Central memory CD4-positive, alpha-beta T cell (primary cell): ENCODE measurements at places on chromosomes 16 and 17.

GRCh38 chr16:78778101-78779004 is 678.9 kb downstream of the WWOX start:
- DNase-seq, result no peak

GRCh38 chr17:52048137-52048898 is 110.2 kb downstream of the CA10 start:
- no peak for DNase-seq

GRCh38 chr16:20899477-20900298 is 470 bp downstream of the DCUN1D3 start:
- no peak for DNase-seq

GRCh38 chr17:78524870-78525510 is 52.2 kb downstream of the DNAH17 start:
- DNase-seq, result no peak

- DNase-seq, result no peak
Measured at GRCh38 chr16:54697677-54698076, 233.0 kb upstream of the IRX5 start.

DNA sequence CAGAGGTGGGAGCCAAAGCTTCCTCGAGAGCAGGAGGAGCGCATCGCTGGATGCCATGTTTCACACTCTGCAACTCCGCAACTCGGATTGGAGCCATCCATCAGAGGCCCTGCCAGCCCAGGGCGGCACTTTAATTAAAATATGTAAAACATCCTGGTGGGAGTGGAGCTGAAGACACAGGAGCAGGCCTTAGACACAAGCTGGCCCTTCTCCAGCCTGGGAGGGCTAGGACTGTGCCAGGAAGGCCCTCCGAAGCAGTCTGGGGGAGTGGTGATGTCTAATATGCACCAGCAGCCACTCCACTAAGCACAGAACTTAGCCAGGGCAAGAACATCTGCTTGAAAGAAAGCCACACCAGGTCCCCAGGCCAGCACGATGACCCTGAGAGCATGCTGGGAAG is 5.8 kb upstream of the CCDC182 start:
- no peak for DNase-seq

GRCh38 chr17:74864866-74865395 is 5.2 kb upstream of the GRIN2C start:
- peak; percentile 50 for DNase-seq

DNA sequence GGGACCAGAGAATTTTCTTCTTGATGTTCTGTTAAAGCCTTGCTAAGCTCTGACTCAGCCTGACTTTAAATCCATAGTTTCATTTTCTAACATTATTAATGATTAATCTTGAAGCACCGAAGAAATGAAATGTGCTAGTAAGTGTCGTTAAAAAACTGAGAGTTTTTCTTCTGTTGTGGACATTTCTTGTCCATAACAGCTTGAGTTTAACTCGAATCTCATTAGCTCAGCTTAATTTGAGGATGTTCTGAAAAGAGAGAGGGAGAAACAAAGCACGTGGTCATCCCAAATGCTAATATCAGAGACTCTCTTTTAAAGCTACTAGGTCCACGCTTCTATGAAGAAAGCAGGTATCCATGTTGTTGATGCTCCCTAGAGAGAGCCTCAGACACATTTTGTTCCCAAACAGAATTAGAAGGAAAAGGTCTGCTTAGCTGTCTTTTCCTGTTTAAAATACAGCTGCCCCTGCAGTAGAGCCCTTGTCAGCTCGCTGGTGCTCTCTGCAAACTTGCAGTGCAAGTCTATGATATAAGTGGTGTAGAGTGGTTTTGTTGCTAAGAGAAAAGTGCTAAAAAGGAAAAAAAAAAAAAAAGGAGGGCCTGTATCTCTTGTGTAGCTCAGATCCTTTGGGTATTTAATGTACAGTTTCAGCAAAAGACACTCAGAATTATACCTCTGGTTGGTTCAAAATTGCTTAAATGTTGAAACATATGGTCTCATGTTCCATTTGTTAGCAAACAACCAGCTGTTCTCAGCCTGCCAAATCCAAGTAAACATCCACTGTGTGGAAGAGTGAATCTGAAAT is 191.1 kb upstream of the TBX2 start:
- DNase-seq, result no peak

- no peak for DNase-seq
Measured at GRCh38 chr17:78383725-78384471, 5.4 kb downstream of the PGS1 start.

DNA sequence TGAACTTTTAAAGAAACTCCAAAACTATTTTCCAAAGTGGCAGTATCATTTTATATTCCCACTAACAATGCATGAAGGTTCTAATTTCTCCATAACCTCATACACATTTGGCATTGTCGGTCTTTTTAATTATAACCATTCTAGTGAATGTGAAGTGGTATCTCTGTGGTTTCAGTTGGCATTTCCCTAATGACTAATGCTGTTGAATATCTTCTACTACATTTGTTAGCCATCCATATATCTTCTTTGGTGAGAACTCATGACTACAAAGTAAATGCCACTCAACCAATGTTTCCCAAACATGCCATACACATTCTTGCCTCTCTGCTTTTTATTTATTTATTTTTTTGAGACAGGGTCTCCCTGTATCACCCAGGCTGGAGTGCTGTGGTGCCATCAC is 31.7 kb upstream of the TAOK1 start:
- DNase-seq, result no peak

DNA sequence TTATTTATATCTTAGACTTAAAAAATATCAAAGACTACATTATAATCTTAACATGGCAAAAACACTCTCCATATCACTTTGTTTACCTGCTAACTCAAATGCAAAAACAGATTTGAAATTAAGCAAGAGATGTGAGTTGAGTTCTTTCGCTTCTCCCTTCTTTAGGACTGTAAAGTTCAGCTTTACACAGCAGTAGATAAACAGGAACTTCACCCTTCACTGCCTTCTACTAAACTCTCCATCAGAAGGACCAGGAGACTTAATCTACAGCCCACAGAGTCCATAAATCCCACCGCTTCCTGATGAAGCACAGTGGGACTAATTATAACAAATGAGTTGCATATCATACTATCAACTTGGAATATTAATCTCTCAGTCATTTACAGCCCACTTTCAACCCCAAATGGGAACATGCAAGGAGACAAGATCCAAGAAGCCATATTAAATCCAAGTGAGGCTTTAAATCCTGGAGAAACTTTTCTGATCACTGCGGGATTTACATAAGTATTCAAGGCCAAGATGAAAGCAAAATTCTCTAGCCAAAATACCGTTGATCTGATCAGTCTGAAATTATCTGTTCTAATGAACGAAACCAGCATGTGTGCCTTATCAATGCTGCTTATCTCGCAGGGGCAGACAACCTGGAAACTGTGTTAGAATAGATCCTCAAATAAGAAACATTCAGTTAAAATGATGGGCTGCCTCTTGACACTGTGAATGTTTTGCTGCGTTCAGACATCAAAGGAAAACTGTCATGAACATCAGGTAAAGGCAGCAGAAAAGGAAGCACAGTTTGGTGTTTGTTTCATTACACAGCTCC is 1.6 kb downstream of the AMFR start:
- DNase-seq, result peak; percentile 12

GRCh38 chr17:27386206-27387075 is 69.8 kb upstream of the KSR1 start:
- DNase-seq, result no peak

DNA sequence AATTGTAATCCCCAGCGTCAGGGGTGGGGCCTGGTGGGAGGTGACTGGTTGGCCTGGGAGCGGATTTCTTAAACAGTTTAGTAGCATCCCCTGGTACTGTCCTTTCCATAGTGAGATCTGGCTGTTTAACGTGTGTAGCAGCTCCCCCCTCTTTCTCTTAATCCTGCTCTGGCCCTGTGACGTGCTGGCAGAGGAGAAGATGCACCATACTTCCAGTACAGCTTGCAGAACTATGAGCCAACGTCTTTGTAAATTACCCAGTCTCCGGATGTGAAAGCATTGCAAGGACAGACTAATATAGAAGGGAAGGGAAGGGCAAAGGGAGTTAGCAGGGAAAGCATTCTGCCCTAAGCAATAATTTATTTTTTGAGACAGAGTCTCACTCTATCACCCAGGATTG is 83.9 kb downstream of the RMI2 start:
- DNase-seq, result no peak

- peak; percentile 76 for DNase-seq
Measured at GRCh38 chr16:30567991-30568638, 3.4 kb downstream of the ZNF688 start.

GRCh38 chr16:66840883-66841282 is 3.3 kb upstream of the CA7 start:
- no peak for DNase-seq

- DNase-seq, result no peak
Measured at GRCh38 chr17:49439673-49440571, 25.2 kb upstream of the PHB1 start.

DNA sequence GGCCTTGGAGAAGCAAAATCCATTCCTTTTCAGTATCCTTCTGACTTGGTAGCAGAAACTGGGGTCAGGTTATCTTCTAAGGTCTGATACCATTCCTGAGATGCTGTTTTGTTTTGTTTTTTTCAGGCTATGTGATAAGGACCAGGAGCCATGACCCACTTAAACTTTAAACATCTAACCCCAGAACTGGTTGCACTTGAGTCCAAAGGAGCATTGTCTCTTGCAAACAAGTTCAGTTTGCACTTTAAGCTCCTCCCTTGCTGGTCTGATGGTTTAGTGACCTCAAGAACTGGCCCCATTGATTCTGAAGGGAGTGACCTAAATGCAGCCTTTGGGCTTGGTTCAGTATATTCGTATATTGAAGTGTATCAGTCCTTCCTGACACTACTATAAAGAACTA is 75.2 kb downstream of the ERCC4 start:
- DNase-seq, result no peak

- DNase-seq, result no peak
Measured at GRCh38 chr17:44765965-44766364, 7.2 kb downstream of the ADAM11 start.

- no peak for DNase-seq
Measured at GRCh38 chr17:17221329-17221728, 15.2 kb upstream of the PLD6 start.

DNA sequence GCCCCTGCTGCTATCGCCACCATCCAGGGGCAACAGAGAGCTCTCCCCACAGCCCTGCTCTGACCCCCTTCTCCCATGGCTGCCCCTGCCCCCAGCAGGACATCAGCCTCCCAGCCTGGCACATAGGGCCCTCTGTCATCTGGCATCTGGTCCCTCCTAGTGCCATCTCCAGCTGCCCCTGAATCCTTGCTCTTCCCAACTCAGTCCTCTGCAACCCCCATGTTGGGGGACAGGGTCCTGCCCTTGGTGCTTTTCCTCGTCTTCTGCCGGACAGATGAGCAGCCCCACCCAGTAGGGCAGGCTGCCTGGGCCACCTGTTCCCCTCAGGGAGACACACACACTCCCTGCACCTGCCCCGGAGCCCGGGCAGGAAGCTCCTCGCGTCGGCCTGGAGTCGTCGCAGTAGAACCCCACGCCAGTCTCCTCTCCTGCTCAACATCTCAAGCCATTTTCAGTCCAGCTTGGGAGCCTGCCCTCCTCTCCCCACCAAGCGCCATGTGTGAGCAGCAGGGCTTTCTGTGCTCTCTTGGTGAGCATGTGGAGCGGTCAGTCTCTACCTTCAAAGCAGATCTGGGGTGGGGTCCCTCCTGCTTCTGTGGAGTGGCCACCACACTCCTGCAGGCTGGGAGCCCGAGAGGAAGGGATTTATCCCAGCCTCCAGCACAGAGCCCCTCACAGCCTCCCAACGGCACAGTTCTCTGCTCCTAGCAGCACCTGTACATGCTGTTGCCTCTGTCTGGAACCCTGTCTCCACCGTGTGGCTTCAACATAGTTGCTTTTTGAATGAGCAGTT is 28.2 kb downstream of the TNFRSF13B start:
- DNase-seq, result no peak

DNA sequence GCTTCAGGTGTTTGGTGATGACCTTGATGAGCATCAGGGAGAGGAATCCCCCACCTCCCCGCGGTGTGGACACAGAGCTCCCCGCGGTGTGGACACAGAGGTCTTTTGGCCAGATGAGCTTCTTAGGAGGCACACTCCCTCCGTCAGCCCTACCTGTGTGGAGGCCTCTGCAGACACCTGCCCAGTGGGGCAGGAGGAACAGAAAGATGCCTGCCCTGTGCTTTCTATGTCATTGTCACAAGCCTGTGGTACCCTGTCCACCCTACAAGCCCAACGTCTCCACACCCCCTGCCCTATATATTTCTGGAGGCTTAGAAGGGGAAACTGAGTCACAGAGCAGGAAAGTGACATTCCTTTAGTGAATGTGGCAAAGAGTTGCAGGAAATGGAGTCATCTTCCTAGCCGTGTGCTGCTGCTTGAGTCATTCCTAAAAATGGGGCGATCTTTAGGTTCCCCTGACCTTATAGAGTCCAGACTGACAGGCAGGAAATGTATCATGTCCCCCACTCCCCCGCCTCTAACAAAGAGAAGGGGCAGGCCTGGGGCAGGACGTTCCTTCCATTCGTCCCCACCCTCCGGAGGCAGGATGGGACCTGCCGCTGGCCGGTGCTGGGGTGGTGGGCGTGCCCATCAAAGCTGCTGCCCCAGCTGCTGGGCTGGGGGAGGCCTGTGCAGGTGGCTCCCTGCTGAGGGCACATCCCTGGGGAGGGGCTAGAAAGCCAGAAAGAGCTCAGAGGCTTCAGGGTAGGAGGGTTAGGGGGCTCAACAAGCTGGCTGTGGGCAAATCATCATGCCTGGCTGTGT is 1.0 kb upstream of the C16orf74 start:
- no peak for DNase-seq

GRCh38 chr17:65780111-65780510 is 218.7 kb upstream of the AXIN2 start:
- no peak for DNase-seq

- no peak for DNase-seq
Measured at GRCh38 chr17:56679115-56679776, 85.7 kb downstream of the NOG start.

- DNase-seq, result no peak
Measured at GRCh38 chr16:5615868-5616642, 518.5 kb upstream of the EEF2KMT start.

DNA sequence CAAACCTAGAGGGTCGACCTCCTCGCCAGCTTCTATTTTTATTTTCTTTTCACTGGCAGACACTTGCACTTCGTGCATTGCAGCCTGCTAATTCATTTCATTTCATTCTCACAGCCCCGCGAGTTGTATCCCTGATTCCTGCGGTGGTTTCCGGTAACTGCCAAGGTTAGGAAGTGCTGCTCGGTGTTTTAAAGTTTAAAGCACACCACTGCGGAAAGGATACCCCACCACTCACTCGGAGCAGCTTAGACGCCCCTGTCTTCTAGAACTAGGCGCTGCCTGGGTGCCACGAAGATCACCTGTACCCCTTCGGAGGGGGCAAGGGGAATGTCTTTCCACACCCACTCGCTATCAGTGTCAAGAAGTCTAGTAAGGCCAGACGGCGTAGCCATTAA is 509 bp downstream of the CNEP1R1 start:
- peak; percentile 37 for DNase-seq
